ENCODE measurements at places on chromosomes 4 and X.
A peak's percentile ranks its signal among the peaks of the same experiment; 100 is the strongest.

DNA sequence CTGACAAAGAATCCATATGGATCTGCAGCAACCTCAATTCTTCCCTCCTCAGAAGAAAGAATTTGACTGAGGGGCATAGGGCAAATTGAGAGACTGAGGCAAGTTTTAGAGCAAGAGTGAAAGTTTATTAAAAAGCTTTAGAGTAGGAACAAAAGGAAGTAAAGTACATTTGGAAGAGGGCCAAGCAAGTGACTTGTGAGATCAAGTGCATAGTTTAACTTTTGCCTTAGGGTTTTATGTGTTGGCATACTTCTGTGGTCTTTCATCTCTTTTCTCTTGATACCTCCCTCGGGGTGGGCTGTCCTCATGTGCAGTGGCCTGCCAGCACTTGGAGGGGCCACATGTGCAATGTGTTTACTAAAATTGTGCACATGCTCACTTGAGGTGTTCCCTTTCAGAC, 98.0 kb upstream of the MAGEB16 start:
- no peak for DNase-seq

DNA sequence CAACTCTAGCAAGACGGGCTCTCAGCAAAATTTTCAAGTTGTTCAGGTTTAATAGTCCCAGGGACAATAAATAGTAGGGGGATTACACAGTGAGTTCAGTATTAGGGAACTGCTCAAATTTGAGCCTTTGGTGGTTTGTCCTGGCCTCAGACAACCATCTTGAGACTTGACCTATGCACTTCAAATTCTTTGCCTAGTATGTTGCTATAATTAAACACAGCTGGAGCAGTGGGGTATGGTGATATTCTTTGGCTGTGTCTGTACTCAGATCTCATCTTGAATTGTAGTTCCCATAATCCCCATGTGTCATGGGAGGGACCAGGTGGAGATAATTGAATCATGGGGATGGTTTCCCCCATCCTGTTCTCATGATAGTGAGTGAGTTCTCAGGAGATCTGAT, 43.3 kb upstream of the TEX13A start:
- DNase-seq, result no peak

- no peak for DNase-seq
Observed at GRCh38 chr4:113209153-113209552, 159.7 kb downstream of the ANK2 start.

DNA sequence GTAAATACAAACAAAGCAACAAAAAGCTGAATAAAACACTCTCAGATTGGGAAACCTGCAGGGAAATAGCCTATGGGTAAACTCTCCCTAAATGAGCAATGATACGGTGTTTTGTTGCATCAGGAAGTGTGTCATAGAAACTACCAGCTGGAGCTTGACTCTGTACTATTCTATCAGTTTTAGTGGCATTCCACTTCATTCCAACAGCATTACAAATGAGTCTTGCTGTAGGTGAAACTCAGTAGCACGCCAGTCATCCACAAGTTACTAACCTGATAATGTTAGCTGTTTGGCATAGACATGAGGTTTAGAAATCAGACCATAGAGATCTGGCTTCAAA, 24.9 kb downstream of the FGFBP1 start:
- peak; percentile 70 for DNase-seq

DNA sequence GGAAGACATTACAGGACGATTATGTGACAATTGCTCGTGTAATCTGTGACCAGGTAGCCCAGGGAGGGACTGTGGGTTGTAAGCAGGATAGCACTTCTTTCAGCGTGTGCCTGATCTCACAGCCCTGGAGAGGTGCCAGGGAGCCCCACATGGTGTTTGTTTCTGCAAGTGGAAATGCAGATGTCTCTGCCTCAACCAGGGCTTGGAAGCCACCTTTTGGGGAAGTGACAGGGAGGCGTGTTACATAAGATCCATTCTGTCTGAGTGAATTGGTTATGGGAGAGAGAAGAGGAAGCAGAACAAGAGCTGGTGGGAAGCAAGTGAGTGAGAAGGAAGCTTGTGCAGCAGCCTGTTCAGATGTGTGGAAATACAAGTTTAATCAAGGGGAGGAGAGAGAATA, 104.5 kb upstream of the GATB start:
- DNase-seq, result no peak

DNA sequence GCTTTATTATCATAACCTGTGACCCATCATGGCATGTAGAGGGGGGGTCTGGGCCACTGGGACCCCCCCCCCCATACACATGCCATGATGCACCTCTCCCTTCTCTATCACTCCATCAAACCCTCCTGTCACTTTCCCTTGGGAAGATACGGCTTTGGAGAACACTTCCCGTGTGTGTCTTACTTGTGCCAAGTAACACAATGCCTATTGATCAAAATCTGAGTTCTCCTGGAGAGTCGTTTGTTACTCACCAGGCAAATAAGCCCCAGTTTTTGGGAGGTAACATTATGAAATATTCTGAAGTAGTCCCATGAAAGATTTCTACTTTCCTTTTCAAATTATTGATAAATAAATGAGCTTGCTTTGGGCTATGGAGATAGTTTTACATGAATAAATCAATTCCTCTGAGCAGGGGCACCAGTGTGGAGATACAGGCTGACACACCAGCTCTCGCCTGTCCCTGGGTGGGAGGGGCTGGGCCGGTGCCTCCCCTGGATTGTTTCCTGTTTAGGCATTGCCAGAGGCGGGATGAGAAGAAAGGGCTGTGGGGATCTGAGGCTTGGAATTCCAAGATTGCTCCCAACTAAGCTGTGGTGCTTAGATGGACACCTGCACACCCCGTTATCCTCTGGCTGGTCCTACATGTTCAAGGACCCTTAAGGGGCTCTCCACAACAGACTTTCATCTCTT, 63.2 kb upstream of the WWC2 start:
- peak; percentile 6 for DNase-seq

DNA sequence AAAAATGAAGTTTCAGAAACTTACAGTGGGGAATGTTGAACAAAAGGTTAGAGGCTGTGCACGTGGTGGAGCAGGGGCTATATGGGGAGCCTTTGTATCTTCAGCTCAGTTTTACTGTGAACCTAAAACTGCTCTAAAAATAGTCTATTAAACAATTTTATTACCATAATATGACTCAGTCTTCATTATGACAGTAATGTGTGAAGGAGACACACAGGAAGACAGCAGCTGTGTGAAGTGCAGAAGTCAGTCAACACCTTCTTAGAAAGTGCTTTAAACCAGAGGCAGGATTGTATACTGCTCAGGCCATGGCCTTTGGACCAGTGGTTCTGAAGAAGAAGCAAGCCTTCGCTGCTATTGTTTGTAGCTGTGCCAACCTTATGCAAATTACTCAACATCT, 89.7 kb downstream of the ARHGAP10 start:
- no peak for DNase-seq

- DNase-seq, result no peak
Observed at GRCh38 chr4:150329373-150329772, 251.1 kb downstream of the DCLK2 start.

GRCh38 chr4:102157984-102158383, 187.3 kb downstream of the SLC39A8 start:
- no peak for DNase-seq
